Brain (organoid and tissue), 16 donors: ENCODE measurements at places on chromosomes 4 and X.

GRCh38 chrX:45274576-45274975 lies 73.9 kb upstream of the DIPK2B start:
- no peak for DNase-seq

DNA sequence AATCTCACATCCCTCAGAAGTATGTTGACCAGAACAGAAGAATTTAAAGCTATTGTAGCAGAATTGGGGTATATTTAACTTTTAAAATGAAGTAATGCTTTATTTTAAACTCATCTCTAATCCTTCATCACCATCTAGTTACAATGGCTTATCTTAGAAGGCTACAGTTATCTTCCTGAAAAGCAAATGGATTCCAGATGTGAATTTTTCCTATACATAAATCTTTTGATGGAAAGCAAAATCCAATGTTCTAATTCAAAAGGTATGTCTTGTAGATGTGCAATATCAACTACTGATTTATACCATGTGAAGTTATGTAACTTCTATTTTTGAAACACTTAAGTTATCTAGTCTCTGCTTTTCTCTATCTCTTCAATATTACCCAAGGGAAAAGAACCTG lies 47.6 kb downstream of the CCNG2 start:
- no peak for DNase-seq

- no peak for DNase-seq
These were observed 122.4 kb upstream of the ACSL4 start for GRCh38 chrX:109855501-109855900.

DNA sequence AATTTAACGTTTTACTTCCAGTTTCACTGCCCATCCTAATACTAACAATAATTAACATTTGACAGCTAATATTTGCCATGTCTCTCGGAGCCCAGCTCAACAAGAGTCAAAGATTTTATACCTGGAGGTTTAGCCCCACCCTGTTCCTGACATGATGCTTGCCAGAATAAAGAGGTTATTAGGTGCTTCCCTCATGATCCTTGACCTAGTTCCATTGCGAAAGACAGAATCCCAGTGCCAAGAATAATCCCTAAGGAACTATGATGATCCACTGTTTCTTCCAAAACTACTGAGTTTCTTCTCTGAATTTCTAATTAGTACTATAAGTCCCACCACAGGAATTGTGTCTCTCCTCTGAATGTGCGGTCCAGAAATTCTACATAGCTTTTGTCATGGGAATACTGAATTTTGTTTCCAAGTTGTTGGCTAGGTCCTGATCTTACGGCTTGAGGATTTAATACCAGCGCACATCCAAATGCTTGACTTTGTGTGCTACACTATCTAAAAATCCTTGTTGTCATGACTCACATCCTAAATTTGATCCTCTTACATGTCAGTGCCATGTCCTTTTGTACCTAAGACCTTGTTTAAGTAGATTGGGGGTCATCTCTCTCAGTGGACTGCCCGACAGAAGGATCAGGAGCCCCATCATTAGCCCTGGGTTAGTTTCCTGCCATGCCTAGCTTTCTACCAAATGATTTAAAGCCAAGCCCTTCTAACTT lies 23.1 kb downstream of the ANTXR2 start:
- DNase-seq: no peak

- DNase-seq: peak; percentile 1
These were observed 20.8 kb upstream of the SLC10A4 start for GRCh38 chr4:48462363-48462762.

DNA sequence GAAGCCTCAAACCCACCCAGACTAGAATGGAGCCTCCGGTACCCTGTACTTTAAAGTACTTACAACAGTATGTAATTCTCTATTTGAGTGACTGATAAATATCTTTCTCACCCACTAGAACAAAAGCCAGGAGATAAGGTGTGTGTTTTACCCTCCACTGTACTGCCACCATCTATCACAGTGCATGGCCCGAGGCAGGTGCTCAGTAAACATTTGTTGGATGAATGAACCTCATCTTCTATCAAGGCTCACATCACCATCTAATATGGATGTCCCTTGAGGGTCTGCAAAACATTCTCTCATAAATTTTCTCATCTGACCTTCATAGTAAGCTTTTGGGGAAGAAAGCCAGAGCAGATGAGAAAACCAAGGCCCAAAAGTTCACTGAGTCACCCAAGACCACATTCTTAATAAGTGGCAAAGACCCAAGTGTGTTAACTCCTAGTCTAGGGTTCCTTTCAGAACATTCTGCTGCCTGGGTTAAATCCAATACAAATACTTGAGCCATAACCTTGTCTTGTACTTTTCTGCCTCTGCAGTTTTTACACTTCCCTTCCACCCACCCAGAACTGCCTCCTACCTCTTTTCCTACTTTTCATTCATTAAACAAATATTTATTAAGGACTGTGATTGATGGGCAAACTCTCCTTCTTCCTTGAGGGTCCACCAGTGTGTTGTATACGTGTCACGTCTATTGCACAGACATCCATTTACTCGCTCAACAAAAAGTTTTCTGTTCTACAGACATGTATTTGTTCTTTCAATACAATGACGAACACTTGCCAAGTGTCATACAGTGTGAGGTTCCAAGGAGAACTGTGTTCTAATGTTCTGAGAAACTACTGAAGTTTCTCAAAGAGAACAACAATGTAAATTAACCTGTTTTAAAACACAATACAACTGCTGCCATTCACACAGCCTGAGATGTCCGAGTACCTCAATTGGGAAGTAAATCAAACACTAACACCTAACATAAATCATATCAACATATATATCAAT lies 35.7 kb downstream of the APBB2 start:
- DNase-seq: no peak

DNA sequence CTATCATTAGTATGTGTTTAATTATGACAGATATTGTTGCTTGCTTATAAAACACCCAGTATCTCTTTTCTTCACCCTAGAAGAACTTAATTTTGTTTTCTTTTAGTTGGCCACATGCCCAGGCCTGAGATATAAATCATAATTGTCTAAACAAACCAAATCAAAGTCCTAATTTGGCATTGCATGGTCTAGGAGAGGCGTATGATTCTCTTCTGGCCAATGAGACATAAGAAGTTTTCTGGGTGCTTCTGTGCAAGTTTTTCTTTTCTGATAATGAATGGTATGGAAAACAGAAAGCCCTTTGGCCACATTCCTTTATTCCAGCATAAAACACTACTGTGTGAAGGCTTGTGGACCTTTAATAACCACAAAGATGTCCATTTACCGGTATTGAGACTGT lies 192.9 kb upstream of the CTSO start:
- no peak for DNase-seq

- peak; percentile 56 for DNase-seq
These were observed 566 bp downstream of the CORIN start for GRCh38 chr4:47837094-47837907.

- peak; percentile 15 for DNase-seq
These were observed 34.4 kb downstream of the HPF1 start for GRCh38 chr4:169723207-169723965.

DNA sequence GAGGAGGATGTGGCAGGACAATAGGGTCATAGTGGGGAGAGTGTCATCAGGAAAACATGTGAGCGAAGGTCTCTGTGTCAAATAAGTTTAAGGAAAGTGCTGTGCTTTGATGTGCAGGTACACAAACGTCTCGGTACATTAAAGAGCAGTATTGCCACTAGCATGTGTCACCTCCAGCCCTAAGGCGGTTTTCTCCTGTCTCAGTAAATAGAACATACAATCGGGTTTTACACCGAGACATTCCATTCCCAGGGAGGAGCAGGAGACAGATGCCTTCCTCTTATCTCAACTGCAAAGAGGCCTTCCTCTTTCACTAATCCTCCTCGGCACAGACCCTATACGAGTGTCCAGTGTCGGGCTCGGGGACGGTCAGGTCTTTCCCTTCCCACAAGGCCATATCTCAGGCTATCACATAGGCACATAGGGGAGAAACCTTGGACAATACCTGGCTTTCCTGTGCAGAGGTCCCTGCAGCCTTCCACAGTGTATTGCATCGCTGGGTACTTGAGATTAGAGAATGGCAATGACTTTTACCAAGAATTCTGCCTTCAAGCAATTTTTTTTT lies 684.5 kb downstream of the PDHA2 start:
- DNase-seq: no peak

- no peak for DNase-seq
These were observed 15.2 kb downstream of the USP53 start for GRCh38 chr4:119227690-119228089.

DNA sequence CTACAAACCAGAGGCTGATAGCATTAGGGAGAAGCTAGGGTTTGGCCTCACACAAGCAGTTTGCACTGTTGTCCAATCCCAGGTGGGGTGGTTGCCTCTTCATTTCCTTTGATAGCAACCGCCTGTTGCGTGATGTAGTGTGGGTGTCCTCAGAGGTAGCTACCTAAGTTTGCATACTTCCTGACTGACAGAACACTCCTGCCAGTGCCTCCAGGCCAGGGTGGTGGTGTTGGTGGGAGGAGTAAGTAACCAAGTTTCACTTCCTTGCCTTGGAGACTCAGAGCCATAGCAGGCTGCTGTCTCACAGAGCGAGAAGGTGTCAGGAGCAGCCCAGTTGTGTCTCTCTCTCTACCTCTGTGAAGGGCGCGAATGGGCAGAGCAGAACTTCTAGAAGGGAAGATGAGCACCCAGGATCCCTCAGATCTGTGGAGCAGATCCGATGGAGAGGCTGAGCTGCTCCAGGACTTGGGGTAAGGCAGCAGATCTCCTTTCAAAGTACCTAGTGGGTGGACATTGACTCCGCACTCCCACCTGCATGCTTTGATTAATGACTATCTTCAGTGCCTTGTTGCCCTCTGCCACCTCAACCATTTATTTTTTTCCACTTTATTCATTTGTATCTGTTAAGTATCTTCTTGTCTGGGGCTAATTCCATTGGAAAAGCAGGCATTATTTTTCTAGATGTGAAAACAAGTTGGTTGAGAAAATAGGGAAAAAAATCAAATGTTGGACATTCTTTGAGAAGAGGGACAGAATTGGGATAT lies at the start of gene DAPP1:
TSS of gene DAPP1 (plus strand) at position 283 of the 764 bp plus-strand sequence. CDS start at position 370, 87 bp downstream.
- DNase-seq: no peak

- DNase-seq: no peak
These were observed 174.5 kb upstream of the C1QTNF7 start for GRCh38 chr4:15253349-15253748.

GRCh38 chr4:113437129-113437528 lies 324.4 kb downstream of the CAMK2D start:
- no peak for DNase-seq

- no peak for DNase-seq
These were observed 40.8 kb downstream of the RTL9 start for GRCh38 chrX:110399497-110399896.

DNA sequence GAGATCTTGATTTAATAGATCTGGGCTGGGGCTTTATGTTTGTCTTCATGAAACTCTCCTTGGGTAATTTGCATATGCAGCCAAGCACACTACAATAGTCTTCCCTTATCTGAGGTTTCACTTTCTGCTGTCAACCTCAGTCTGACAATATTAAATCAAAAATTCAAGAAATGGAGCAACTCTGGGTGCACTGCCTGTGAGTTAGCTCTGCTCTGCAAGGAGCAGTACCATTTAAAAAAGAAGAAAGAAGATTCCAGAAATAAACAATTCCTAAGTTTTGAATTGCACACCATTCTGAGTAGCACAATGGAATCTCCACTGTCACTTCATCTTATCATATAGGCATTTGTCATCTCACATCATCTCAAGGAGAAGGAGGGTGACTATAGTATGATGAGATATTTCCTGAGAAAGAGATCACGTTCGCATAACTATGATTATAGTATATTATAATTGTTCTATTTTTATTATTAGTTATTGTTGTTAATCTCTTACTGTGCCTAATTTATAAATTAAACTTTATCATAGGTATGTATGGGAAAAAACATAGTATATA lies 9.4 kb downstream of the FNIP2 start:
- no peak for DNase-seq

GRCh38 chrX:56498756-56499155 lies 64.7 kb upstream of the UBQLN2 start:
- DNase-seq: no peak

GRCh38 chr4:151458148-151458547 lies 49.2 kb downstream of the FHIP1A start:
- no peak for DNase-seq

GRCh38 chr4:156805696-156806095 lies 165.9 kb downstream of the PDGFC start:
- DNase-seq: no peak

GRCh38 chr4:29307755-29308154 lies 1412.4 kb upstream of the PCDH7 start:
- DNase-seq: no peak

- no peak for DNase-seq
These were observed 69.4 kb downstream of the NSG1 start for GRCh38 chr4:4456351-4456750.

GRCh38 chr4:22090661-22091351 lies 142.2 kb upstream of the KCNIP4 start:
- DNase-seq: no peak

GRCh38 chrX:113275804-113276203 lies 435.2 kb upstream of the AMOT start:
- DNase-seq: no peak
